ENCODE measurements at places on chromosomes 7 and 10. TPM values are rescaled to one million over a fixed set of nuclear protein-coding genes. Genes with fewer than 3 reads are reported as not detected.

GRCh38 chr7:136652635-136653370, 215.6 kb upstream of the CHRM2 start:
- no peak for DNase-seq

DNA sequence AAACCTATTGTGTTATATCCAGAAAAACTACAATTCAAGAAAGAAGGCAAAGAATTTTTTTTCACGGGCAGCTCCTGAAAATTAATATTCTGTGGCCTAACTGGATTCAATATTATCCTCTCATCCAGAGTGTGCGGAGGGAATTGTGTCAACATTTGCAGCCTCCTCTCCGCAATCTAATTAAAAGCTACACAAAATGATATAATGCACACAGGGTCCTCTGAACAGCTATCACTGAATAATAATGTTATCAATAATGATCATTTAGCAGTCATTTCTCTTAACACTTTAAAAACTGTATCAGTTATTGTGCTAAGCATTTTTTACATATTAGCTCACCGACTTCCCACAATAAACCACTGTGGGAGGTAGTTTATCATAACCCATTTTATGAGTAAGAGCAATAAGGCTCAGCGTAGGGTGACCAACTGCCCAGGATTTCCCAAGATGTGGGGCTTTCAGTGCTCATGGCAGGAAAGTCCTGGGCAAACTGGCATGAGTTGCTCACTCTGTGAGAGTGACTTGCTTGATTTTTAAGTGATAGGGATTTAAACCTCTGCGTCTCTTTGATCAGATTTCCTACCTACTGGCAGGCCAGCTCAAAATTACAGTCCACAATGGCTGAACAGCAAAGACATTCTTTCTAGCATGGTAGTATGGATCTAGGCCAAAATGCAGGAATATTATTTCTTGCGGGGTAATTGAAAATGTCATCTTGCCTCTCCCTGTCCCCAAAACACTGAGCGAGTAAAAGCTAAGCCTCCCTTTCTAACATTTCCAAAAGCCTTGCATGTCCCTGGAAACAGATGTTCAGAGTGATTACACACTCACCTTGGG, 65.7 kb downstream of the AOAH start:
- no peak for DNase-seq

DNA sequence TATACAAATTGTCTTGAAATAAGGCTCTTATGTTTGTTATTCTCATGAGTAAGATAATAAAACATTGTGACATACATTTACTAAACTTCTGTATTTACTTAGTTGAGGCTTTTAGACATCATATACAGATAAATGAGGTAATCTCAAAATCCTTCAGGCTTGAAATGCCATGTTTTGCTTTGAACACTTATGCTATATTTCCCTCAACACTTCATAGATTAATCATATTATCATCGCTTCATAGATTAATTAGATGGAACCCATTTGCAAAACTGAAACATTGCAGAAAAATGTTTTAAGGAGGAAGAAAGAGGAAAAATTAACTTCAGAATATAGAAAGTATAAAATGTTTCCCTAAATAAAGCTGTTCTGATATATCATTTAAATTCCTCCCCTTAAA, 165.0 kb upstream of the CNTNAP2 start:
- DNase-seq: no peak

The DRGX gene
- not detected for total RNA-seq

DNA sequence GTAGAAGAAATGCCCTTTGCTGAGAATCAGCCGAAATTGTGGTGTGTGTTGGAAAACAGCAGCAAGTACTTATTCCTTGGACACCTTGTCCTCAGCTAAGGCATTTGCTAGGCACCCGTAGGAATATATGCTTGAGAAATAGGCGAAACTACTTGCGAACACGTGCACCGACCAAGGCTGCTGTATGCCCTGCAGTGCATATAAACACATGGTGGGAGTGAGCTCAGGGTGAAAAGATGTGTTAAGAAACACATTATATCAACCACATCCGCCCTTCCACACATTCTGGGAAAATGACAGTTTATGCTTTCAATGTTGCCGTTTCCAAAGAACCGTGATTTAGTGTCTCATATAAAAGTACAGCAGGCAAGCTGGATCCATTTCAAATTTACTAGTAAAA, 199.2 kb downstream of the JCAD start:
- DNase-seq: no peak

DNA sequence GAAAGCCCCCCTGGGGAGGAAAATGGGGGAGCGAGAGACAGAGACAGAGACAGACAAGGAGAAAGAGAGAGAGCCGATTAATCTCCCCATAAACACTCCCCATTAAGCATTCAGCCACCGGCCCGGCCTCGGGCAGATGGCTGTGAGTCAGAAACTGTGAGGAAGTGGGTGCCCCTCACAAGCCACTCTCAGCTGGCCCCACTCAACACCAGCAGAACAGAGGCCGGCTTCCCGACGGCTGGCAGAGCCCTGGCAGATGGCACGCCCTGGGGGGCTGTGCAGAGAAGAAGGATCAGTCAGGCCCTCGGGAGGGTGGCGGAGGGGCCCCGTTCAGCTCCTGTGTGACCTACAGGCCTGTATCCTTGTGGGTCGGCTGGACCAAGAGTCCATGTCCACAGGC, 41.2 kb downstream of the CAMK2B start:
- DNase-seq: peak; percentile 38

The GIMAP4 gene
- 34.7 TPM for total RNA-seq

- no peak for DNase-seq
Measured at GRCh38 chr7:113120647-113121046, 2.3 kb upstream of the SMIM30 start.

- DNase-seq: no peak
Measured at GRCh38 chr10:123097039-123097438, 38.7 kb upstream of the HMX3 start.

DNA sequence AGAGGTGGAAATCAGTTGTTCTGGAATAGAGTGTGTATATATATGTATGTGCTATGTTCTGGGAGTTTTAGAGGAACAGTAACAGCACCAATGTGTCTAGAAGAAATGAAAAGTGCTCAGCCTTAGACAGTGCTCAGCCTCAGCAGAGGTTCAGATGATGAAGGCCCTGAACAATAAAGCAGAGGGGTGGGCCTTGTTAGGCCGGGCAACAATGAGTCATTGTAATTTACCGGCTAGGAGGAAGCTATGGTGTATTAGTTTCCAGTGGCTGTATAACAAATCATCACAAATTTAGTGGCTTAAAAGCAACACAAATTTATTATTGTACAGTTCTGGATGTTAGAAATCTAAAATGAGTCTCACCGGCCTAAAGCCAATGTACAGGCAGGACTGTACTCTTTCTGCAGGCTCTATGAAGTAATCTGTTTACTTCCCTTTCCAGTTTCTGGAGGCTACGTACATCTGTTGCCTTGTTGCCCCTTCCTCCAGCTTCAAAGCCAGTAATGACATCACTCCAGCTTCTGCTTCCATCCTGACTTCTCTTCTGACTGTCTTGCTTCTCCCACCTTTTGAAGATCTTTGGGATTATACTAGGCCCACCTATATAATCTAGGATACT, 84.6 kb downstream of the CH25H start:
- no peak for DNase-seq

The CLDN4 gene
- total RNA-seq: 0.11 TPM

DNA sequence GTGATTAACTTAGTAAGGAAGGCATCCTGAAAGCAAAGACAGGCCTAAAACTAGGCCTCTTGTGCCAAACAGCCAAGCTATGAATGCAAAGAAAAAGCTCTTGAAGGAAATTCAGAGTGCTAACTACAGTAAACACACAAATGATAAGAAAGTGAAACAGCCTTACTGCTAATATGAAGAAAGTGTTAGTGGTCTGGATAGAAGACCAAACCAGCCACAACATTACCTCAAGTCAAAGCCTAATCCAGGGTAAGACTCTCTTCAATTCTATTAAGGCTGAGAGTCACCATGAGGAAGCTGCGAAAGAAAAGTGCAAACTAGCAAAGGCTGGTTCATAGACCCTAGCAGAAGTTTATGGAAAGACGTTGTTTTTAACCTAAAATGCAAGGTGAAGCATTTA, 66.0 kb downstream of the IPMK start:
- DNase-seq: no peak

- no peak for DNase-seq
Measured at GRCh38 chr7:36732806-36733205, 8.5 kb upstream of the AOAH start.

GRCh38 chr7:88540012-88540411, 219.5 kb upstream of the ZNF804B start:
- no peak for DNase-seq

DNA sequence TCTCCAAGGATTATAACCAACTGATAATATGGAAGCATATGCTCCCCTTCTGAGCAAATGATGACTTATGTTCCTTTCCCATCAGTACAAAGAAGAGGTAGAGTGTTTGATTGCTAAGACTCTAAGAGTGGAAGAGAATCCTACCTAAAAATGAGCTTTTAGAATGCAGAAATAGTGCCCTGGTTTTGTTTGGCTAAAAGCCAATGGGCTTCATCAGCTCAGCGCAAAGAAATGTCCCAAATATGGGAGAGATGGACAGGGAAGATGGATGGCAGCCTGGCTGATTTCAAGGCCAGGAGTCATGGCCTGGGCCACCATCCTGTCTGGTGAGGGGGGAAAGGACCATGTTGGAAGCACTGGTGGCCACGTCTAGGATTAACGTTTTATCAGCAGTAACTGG, 60.2 kb downstream of the GPR26 start:
- DNase-seq: no peak

The CPN1 gene
- not detected for total RNA-seq

- DNase-seq: peak; percentile 29
Measured at GRCh38 chr10:132867801-132868644, 74.3 kb downstream of the CFAP46 start.

The CALML5 gene
- not detected for total RNA-seq

The CCDC7 gene
- total RNA-seq: 19.0 TPM

GRCh38 chr10:70664702-70665195, 7.6 kb upstream of the ADAMTS14 start:
- DNase-seq: no peak

The TYW1B gene
- 3.1 TPM for total RNA-seq

The TMEM178B gene
- total RNA-seq: 35.4 TPM

GRCh38 chr10:112961609-112962008, 11.6 kb downstream of the TCF7L2 start:
- DNase-seq: no peak

DNA sequence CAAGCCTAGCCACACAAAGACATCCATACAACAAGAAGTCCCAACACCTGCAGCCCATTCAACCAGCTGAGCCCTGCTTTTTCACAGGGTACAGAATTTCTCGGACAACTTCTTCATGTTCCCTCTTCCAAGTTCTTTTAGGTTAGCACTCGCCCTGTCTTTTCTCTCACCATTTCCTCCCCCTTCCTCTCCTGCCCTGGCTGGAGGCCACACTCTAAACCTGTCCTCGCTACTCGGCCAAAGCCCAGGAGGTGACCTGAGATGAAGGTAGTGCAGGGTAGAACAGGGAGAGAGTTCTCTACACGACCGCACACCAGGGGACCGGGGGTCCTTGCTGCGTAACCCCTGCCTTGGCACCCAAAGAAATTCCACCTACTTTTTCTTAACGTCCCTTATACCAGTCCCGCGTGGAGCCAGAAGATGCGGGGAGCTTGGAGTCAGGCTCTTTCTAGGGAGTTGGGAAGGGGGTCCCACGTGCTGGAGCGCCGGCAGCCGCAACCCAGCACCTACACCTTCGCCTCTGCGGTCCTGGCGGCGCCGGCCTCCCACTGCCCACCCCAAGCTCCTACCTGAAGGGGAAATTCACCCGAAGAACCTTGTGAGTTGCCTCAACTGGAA, 16.0 kb upstream of the DLX6 start:
- no peak for DNase-seq

DNA sequence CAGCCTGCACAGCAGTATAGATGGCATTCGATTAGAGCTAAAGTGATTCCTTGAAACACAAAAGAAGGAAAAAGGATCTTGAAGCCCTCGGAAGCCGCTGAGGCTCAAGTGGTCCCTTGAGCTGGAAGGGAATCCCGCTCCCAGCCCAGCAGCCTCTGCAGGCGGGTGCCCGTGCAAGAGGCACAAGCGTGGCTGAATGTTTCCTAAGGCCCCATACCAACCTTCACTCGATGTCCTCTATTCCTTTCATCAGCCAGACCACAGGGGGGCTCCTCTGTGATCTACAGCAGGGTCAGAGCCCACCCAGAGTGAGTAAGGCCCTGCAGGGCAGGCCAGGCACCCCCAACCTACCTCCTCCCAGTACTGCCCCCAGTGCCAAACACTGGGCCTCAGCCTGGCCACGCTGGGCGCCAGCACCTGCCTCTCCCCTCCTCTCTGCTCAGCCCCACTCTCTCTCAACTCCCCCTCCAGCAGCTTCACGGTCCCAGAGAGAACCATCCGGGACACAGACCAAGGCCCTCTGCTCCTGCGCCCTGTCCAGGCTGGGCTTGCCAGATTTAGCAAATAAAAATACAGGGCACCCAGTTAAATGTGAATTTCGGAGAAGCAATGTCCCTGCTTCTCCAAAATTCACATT, 30.5 kb downstream of the EBF3 start:
- peak; percentile 20 for DNase-seq

The RABGEF1 gene
- total RNA-seq: 14.9 TPM
